Esophagus squamous epithelium (tissue), 5 donors: ENCODE measurements at places on chromosomes 1 and 21.

GRCh38 chr1:19336543-19336942, 24.4 kb downstream of the SLC66A1 start:
- DNase-seq, result no peak

- DNase-seq, result no peak
Observed at GRCh38 chr1:20376880-20377494, 86.3 kb downstream of the VWA5B1 start.

DNA sequence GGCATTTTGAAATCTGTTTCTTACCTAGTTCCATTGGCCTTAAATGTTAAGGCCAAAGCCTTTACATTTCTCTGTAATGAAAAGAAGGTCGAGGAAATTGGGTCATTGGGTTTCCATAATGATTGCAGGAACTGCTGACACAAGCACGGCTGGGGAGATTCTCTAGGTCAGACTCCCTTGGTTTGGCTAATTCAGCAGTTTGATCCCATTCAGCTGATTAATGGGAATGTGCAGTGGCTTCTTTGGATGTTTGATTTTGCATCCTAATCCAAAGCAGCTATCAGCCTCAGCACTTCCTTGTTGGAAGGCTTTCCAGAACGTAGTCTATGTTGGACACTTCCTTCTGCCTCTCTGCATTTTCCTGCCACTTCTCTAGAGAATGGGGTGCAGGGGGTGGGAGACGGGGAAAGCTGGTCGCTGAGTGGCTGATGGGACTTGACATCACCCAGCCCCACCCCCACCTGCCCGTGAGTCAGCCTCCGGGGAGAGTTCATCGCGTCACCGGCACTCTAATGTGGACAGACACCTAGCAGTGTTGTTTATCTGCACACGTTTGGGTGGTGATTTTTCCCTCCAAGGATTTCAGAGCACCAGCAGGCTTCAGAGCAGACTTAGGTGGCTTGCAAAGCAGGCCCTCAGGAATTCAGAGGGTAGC, 5.4 kb downstream of the PSEN2 start:
- DNase-seq, result no peak

DNA sequence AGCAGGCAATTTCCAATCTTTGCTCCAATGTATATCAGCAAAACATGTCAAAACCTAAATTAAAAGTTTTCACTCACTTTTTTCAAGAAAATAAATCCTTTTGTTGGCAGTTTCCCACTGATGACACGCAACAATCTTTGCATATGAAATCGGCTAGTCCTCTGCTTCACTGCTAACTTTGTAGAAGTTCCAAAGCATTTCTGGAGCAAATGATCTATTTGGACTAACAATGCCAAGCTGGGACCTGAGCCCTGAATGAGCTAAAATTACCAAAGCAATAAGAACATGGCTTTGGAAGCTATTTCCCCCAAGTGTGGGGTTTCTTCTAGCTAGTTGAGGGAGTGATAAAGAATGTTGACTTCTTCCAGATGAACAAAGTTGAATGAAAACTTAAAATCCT, 5.1 kb downstream of the BEND5 start:
- no peak for DNase-seq

DNA sequence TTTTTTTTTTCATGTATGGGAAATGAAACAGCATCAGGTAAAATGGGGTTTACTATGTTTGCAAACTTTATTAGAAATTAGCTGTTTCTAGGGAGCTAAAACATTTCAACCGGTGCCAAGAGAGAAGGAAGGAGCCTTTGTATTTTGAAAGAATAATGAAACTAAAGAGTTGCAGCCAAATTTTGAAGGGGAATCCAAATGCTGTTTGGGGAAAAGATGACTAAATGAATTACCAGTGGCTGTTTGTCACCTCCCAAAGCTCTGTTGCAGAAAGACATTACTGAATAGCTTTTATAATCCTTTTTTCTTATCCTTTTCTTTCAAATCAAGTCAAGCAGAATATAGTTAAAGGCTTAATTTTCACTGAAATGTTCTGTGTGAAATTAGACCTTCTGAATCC, 591.3 kb upstream of the ADGRL2 start:
- no peak for DNase-seq

DNA sequence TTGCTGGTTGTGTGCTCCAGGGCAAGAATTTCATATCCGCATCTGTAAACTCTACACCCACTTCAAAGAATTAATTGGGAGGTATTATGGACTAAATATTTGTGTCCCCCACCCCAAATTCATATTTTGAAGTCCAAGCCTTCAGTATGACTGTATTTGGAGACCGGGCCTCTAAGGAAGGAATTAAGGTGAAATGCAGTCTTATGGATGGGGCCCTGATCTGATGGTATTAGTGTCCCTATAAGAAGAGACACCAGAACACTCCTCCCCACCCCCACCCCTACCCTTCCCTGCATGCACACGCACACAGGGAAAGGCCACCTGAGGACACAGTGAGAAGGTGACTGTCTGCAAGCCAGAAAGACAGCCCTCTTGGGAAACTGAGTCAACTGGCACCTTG, 332.4 kb downstream of the RPS6KC1 start:
- no peak for DNase-seq

- no peak for DNase-seq
Observed at GRCh38 chr21:42614811-42615351, 38.5 kb upstream of the PDE9A start.

DNA sequence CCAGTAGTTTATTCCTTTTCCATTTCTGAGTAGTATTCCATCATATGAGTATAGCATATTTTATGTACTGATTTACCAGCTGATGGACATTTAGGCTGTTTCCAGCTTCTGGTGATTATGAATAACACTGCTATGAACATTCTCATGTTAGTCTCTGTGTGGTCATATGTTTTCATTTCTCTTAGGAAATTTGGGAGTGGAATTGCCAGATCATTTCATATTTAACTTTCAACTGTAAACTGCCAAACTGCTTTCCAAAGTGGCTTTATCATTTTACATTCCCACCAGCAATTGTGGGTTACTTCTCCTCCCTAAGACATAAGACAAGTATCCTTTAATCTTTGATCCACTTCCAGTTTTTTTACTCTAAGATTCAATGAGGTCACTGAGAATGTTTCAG, 85.7 kb upstream of the RALGPS2 start:
- DNase-seq, result no peak

GRCh38 chr1:23224739-23225648, 7.7 kb upstream of the HTR1D start:
- no peak for DNase-seq

- DNase-seq, result no peak
Observed at GRCh38 chr1:155093911-155094621, 15.4 kb downstream of the EFNA3 start.

GRCh38 chr1:62356257-62356835, 37.1 kb upstream of the KANK4 start:
- no peak for DNase-seq

DNA sequence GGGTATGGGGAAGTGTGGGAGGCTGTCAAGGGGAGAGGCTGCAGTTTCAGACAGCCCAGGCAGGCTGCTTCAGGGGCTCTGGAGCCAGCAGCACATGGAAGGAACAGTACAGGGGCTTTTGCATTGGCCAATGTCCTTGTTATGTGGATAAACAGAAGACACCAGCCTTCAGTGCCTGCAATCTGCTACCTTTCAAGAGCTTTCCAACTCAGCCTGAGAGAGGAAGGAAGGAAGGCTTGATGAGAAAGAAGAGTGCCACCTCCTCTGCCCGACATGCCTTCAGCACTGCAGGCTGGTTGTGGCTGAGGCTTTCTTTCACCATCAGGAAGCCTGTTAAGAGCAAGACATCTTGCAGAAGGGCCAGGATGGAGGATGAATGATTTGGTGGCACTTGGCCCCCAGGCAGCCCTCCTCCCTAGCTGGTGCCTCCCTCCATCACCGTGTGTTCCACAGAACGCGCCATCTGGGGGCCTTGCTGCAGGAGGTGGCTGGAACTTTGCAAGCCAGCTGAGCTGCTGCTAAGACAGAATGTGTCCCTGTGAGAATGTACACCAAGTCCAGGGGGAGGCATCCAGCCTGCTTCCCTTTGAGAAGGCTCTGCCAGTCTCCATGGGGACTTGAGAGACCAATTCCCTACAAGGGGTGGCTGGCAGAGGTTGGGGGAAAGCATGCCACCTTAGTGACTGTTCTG, 372.4 kb upstream of the PROX1 start:
- no peak for DNase-seq
